ENCODE measurements at places on chromosomes 16 and 17. TPM values are rescaled to one million over a fixed set of nuclear protein-coding genes. Genes with fewer than 3 reads are reported as not detected.

- peaks cover 6% of the 10 kb centered on the region for H3K4me1 ChIP-seq
- DNase-seq, result peak; percentile 32
- H3K27me3 ChIP-seq, result no peaks in the 10 kb centered on the region
These were observed 167.1 kb downstream of the HAPSTR1 start for GRCh38 chr16:9258423-9259051.

GRCh38 chr16:70410734-70411133 is 28.2 kb downstream of the ST3GAL2 start:
- no peak overlapping the region for H3K27ac ChIP-seq
- H3K4me1 ChIP-seq, result peaks cover 7% of the 10 kb centered on the region
- no peaks in the 10 kb centered on the region for H3K27me3 ChIP-seq
- peak; percentile 92 for DNase-seq
- no peaks in the 10 kb centered on the region for H3K36me3 ChIP-seq
- H3K4me3 ChIP-seq, result no peak overlapping the region

DNA sequence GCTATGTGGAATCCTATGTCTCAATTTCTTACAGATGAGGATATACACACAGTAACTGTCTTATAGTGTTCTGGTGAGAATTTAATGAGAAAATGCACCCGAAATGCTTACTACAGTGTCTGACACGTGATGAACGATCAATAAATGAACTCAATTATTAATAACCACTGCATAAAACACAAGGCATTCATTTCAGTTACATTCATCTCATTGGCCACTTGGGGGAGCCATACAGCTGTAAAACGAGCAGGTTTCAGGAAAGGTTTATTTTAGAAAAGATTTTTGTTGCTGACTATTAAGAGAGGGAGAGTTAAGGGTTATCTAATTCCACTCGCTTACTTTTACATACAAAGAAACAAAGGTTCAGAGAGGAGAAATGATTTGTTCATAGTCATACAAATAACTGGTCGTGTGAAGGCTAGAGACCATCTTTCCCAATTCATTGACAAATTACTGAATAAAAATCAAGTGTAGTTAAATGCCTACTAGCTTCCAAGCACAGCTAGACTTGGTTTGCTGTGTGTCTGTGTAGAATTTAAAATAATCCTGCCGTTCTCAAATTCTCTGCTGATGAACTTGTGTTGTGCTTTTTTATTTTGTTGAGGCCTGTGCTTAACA is 160.1 kb downstream of the MAP2K4 start:
- no peaks in the 10 kb centered on the region for H3K4me1 ChIP-seq
- no peaks in the 10 kb centered on the region for H3K27me3 ChIP-seq
- H3K36me3 ChIP-seq, result no peaks in the 10 kb centered on the region
- H3K4me3 ChIP-seq, result no peak overlapping the region
- no peak overlapping the region for H3K27ac ChIP-seq

The TBC1D26 gene
- total RNA-seq, result not detected

The TBC1D3L gene
- total RNA-seq, result 9.5 TPM

DNA sequence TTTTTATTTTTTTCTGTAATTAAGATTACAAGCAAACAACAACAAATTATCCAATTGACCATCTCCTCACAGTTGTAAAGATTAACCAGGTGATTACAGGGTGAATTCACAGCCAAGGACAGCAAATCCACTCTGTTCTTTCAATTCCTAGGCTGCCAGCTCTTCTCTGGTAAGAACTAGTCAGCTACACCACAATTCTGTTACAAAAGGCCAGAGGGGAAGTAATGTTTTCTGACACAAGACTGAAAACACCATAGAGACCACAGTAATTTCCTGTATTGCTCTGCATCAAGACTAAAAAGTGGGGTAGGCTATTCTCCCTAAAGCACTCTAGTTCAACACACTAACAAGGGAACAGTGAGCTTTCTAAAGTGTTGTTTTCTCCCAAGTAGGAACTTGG is 10.6 kb downstream of the CA10 start:
- H3K27ac ChIP-seq, result no peak overlapping the region
- H3K27me3 ChIP-seq, result no peaks in the 10 kb centered on the region
- no peaks in the 10 kb centered on the region for H3K36me3 ChIP-seq
- no peaks in the 10 kb centered on the region for H3K4me1 ChIP-seq
- DNase-seq, result no peak

DNA sequence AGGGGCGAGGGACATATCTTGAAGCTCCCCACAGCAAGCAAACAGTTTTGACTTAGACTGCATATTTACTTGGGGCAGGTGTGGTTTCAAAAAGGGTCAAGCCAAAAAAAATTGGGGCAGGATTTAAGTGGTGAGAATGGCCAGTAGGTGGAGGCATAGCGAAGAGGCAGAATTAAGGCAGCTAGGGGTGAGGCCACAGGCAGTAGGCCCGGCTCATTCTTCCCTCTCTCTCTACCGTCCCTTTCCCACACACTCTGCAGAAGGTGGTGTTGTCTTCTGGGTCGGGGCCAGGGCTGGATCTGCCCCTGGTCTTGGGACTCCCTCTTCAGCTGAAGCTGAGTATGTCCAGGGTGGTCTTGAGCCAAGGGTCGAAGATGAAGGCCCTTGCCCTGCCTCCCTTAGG is 2.6 kb downstream of the SHBG start:
- no peak overlapping the region for H3K4me3 ChIP-seq
- peak; percentile 15 for DNase-seq
- H3K27me3 ChIP-seq, result no peaks in the 10 kb centered on the region
- peaks cover 4% of the 10 kb centered on the region for H3K4me1 ChIP-seq

GRCh38 chr17:36668824-36669223 is 67.4 kb downstream of the MRM1 start:
- no peaks in the 10 kb centered on the region for H3K4me1 ChIP-seq
- H3K27me3 ChIP-seq, result no peaks in the 10 kb centered on the region
- no peaks in the 10 kb centered on the region for H3K36me3 ChIP-seq
- no peak overlapping the region for H3K4me3 ChIP-seq
- no peak overlapping the region for H3K27ac ChIP-seq

GRCh38 chr17:78172249-78173051 is 4.1 kb downstream of the SYNGR2 start:
- H3K4me1 ChIP-seq, result peaks cover 26% of the 10 kb centered on the region
- H3K4me3 ChIP-seq, result no peak overlapping the region
- H3K36me3 ChIP-seq, result peaks cover 17% of the 10 kb centered on the region

DNA sequence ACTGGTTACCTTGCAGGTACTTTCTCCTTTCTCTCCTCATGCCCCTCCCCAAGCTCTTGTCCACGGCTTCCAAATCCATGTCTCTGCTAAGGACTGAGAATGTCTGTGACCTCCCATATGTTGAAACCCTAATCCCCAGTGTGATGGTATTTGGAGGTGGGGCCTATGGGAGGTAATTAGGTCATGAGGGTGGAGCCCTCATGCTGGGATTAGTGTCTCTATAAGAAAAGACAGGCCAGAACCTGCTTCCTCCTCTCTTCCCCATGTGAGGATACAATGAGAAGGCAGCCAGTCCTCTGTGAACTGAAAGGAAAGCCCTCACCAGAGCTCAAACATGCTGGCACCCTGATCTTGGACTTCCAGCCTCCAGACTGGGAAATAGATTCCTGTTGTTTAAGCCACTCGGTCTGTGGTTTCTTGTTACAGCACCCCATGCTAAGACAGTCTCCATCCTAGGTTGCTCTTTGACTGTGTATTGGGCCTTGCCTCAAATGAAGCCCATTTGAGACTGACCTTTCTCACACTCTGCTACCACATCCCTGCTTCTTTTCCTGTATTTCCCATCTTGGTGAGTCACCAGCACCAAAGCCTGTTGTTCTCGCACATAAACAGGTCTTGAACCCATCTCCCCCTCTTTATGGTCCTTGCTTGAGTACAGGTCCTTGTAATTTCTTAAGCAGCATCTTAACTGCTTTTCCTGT is 135.0 kb downstream of the CDK5R1 start:
- H3K4me3 ChIP-seq, result no peak overlapping the region
- no peaks in the 10 kb centered on the region for H3K27me3 ChIP-seq
- no peak for DNase-seq

The TBC1D3H gene
- not detected for total RNA-seq

DNA sequence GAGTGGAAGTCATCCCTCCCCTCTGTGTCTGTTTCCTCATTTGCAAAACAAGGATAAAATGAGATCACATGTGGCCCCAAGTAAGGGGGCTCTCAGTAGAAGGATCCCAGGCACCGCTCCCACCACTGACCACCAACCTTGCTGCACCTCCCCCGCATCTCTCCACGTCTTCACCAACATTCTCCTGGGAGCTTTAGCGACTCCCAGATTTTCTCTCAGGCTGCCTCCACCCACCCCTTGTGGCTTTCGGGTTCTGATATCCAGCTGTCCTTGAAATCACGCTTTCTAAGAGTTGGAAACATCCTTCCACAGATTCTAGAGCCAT is 16.4 kb upstream of the NTN1 start:
- H3K27me3 ChIP-seq, result peaks cover 7% of the 10 kb centered on the region
- no peak overlapping the region for H3K27ac ChIP-seq
- no peak overlapping the region for H3K4me3 ChIP-seq

The TMC5 gene
- total RNA-seq, result 1.1 TPM

DNA sequence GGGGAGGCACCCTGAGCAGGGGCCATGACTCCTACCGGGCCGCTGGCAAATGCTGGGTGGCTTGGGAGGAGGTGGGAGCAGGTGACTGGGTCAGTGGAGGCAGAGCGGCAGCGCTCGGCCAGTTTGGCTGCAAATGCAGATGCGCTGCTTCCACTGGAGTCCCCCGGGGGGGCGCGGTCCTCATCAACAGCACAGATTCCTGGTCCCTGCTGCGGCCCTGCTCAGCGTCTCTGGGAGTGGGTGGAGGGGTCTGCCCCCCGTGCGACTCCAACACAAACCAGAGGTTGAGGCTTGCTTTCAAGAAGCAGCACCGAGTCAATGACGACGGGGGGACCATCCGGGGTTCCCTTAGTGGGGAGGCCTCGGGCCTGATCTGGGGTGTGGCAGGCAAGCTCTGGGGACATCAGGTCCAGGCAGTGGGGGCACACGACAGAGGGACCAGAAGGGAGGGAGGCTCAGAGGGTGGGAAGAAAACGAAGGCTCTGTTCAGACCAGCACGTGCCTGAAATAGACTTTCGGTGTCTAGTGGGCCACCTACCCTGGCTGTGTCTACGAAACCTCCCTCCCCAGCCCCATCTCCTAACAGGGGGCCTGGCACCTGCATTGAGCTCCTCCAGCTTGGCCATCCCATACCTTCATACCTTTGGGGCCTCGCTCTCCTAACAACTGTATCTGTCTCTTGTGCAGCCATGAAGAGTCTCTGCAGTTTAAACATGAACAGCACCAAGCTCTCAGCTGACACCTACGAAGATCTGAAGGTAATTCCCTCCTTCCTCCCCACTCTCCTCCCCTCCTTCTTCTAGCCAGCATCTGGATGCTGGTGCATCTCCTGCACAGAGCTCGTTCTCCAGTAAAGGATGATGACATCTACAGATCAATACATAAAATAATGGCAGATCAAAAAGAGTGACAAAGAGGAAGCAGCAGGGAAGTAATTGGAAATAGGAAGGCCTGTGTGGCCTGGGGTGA is 72.5 kb upstream of the PLCG2 start:
- H3K4me3 ChIP-seq, result no peak overlapping the region
- no peaks in the 10 kb centered on the region for H3K4me1 ChIP-seq
- no peaks in the 10 kb centered on the region for H3K27me3 ChIP-seq
- no peak overlapping the region for H3K27ac ChIP-seq
- H3K36me3 ChIP-seq, result peaks cover 26% of the 10 kb centered on the region

The CES4A gene
- total RNA-seq, result 15.7 TPM

DNA sequence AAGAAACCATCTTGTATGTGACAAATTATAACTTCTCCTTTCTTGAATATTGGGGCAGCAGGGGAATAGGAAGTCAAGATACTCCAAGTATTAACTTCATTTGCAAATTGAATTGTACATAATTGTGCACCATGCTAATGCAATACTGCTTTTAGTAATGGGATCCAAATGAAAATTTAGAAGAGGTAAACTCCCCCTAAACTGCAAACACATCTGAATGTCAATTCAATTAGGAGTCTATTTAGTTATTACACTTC is 4.5 kb downstream of the STAT5B start:
- H3K27me3 ChIP-seq, result no peaks in the 10 kb centered on the region
- no peak overlapping the region for H3K4me3 ChIP-seq
- no peak overlapping the region for H3K27ac ChIP-seq
- DNase-seq, result no peak
- no peaks in the 10 kb centered on the region for H3K36me3 ChIP-seq

- no peak overlapping the region for H3K27ac ChIP-seq
- H3K4me3 ChIP-seq, result no peak overlapping the region
- no peaks in the 10 kb centered on the region for H3K27me3 ChIP-seq
- no peak for DNase-seq
These were observed 19.1 kb downstream of the NPTX1 start for GRCh38 chr17:80457236-80457856.

The ELAC2 gene
- total RNA-seq, result 88.9 TPM

GRCh38 chr17:43907998-43908721 is 824 bp upstream of the MPP2 start:
- H3K4me3 ChIP-seq, result peak overlapping the region; percentile 63
- no peaks in the 10 kb centered on the region for H3K27me3 ChIP-seq
- no peaks in the 10 kb centered on the region for H3K36me3 ChIP-seq
- no peaks in the 10 kb centered on the region for H3K4me1 ChIP-seq

DNA sequence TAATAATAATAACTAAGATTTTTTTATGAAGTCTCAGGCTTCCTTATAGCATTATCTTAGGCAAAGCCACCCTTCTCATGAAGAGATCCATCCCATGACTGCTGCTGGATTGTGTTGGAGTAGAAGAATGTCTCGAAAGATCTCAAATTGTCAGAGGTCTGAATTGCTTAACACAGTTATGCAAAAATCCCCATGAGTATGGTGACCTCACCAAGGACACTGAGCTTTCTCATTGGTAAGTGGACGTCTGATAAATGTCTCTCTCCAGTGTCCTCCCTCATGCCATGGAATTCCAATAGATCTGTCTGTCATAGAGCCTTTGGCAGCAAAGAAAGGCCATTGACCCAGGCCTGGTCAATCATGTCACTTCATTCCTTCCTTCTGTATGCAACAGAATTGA is 264.5 kb downstream of the CDH11 start:
- H3K27ac ChIP-seq, result no peak overlapping the region
- H3K27me3 ChIP-seq, result no peaks in the 10 kb centered on the region
- H3K4me3 ChIP-seq, result no peak overlapping the region

GRCh38 chr17:68850749-68851510 is 104.3 kb downstream of the ABCA8 start:
- no peaks in the 10 kb centered on the region for H3K36me3 ChIP-seq
- no peak overlapping the region for H3K27ac ChIP-seq
- no peaks in the 10 kb centered on the region for H3K27me3 ChIP-seq
- H3K4me1 ChIP-seq, result peaks cover 11% of the 10 kb centered on the region
- H3K4me3 ChIP-seq, result no peak overlapping the region

The TERB1 gene
- total RNA-seq, result not detected
